ENCODE measurements at places on chromosomes 11 and 22. TPM values are rescaled to one million over a fixed set of nuclear protein-coding genes. Genes with fewer than 3 reads are reported as not detected.

The ZBTB16 gene
- total RNA-seq, result 0.13 TPM

The MOGAT2 gene
- not detected for total RNA-seq

The DCHS1 gene
- total RNA-seq, result 5.4 TPM

The SCT gene
- total RNA-seq, result not detected

The CD248 gene
- 21.9 TPM for total RNA-seq

The OR8G5 gene
- total RNA-seq, result not detected

The KCTD14 gene
- 0.25 TPM for total RNA-seq

The DUSP8 gene
- 0.40 TPM for total RNA-seq

The MS4A13 gene
- total RNA-seq, result not detected

The TRPM5 gene
- total RNA-seq, result not detected
